ENCODE measurements at places on chromosomes 1 and 21. TPM values are rescaled to one million over a fixed set of nuclear protein-coding genes. Genes with fewer than 3 reads are reported as not detected.

DNA sequence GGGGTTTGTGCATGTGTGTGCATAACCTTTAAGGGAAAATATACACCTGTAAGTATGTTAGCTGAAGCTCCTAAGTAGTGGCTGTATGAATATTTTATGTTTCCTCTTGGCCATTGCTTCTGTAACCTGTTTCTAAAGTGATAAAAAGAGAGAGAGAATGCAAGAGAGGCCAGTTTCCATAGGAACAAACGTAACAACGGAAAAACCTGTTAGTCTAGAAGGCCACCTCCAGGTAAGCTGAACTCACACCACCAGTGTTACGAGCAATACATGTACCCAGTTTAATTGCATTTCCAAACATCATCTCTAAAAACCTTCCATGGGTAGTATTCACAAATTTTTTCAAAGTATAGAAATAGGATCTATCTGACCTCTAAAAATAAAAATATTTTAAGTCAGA, 63.1 kb downstream of the PLPPR4 start:
- DNase-seq, result no peak

- no peak for DNase-seq
Observed at GRCh38 chr1:96632045-96632664, 89.4 kb upstream of the PTBP2 start.

GRCh38 chr1:171251042-171251951, 3.0 kb downstream of the FMO1 start:
- no peak for DNase-seq

DNA sequence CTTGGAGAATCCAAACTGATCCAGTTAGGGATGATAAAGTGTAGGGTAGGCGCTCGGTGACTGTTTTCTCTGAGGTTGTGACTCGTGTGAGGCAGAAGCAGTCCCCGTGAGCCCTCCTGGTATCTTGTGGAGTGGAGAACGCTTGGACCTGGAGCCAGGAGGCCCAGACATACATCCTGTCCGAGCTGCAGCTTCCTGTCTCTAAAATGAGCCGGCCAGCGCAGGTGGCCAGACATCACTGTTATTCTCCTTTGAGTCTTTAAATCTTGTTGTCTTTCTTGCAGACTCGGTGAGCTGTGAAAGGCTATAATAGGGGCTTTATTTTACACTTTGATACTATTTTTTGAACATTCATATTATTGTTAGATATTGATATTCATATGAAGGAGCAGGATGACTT, 12.3 kb downstream of the PCSK9 start:
- no peak for DNase-seq

DNA sequence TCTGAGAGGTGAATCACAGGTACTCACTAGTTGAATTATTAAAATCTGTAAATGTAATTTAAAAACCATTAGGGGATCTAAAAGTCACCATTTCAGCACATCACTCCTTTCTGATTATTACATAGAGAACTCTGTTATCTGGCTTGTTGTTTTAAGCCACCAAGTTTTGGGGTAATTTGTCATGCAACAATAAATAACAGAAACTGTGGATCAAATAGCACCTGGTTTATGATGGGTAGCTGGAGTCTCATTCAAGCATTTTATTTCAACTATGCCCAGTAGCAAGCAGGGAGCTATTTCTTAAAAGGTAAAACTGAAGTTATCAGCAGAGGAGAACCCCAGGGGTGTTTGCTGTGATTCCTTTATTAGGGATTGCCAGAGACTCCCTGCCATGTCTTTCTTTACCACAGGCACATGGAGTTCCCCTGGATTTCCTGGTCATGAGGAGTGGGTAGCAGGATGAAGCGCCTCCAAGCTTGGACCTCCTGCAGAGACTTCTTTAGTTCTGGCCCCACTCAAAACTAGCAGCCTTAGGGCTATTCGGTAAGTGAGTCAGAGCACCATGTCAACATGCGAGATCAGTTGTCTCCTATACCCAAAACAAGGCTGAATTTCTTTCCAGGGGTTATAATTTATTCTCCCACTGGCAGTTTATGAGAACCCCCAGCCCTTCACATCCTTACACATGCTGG, 179.2 kb downstream of the GIPC2 start:
- no peak for DNase-seq

DNA sequence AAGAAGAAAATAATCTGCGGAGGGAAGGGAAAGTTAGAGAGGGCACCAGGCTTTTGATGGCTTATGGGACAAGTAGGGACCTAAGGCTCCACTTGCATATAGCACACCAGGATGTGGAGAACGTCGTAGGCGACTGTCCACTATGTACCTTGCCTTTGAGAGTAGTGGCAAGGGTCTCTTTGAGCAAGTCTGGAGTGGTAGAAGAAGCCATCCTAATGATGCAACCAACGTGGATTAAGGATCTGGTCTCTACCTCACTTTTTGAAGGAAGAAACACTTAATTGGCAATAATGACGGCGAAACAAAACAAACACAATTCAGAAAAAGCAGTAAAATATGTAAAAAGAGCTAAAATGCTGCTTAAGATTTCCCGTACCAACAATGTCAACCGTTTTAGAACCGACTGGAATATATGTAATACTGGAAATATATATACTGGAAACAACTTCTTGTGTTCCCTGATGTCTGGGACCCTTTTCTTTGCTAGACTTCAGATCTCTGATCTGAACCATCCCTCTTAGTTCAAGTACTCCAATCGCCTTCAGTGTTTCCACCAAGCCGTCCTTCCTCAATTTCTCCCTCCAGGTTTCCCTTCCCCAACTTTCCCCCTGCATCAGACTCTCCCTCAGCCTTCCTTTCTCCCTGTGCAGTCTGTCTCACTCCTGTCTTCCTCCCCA, 821 bp upstream of the KHDRBS1 start:
- no peak for DNase-seq

DNA sequence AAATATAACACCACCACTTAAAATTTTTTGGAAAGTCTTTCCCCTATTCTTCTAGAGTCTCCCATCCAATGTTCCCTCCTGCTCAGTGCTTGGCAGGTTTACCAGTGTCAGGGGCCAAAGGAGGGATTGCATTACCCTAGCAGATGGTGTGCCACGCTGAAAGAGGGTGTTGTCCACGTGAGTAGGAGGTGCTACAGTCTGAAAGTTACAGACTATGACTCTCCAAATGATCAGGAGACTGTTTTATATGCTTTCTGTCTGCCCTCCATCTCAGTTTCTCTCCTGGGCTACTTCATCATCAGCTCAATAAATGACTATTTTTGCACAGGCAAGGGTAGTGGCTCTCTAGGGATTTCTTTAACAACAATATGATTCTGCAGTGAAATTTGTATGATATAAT, 31.3 kb upstream of the ANGPTL7 start:
- peak; percentile 88 for DNase-seq

DNA sequence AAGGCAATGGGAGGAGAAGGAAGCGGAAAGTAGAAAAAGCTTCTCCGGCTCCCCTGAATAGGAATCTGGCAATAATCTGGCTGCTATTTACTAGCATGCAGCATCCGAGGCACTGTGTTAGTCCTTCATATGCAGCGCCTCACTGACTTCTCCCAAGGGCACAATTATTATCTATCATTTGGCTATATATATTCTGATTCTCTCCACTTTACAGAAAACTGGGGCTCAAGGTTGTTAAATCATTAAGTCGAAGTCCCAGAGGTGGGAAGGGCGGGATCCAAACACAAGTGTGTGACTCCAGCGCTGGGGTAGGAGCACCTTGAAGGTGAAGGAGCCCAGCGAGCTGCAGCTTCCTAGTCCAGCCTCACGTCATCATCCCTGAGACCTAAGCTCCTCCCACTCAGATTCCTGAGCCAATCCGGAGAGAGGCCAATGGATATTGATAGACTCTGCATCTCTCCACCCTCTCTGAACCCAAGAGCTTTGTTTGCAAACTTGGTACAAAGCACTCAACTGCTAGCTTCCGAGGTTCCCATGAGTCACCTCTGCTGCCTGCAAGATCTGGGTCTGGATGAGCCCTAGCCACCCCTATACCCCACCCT, 16.6 kb upstream of the EYA3 start:
- DNase-seq, result no peak

DNA sequence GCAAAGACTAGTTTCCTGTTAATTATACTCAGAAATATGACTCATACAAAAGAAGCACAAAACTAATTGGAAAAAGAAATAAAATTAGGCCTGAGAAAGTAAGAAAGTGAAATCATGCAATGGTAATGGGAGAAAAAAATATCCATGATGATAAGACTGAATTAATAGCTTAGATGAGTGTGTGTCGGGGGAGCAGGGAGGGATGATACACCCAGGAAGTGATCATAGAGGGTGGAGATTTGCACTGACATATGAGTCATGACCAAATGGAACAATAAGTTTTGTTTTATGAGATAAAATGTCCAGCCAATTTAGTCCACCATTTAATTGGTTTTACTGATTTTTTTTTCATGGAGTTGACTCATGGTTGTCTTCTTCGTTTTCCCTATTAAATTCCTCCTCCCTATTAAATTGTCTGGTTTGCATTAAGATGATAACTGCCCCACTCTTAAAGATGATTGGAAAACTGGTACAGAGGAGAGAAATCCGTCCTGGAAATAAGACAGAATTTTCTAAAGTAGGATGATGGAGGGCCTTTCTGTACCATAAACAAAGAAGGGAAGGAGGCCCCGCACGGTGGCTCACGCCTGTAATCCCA, 111.7 kb upstream of the KCNJ6 start:
- DNase-seq, result no peak

DNA sequence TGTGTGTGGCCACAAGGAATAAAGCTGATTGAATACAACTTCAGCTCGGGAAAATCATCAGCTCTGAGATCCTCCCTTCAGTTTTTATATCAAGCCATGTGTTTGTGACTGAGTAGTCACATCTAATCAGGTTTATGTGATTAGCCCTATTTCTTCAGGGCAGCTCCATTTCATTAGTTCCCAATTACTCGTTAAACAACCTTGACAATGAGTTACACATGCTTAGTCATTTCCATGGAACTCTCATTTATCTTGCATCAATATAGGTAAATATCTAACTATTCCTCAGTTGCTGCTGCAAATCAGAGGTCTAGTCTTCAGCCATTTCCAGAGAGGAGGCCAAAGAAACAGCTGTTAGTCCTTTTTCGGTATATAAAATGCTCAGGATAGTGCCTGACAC, 16.3 kb downstream of the CRB1 start:
- no peak for DNase-seq

CHIA gene
- not detected for total RNA-seq

CCDC185 gene
- not detected for total RNA-seq

Data from gastrocnemius medialis (tissue), 4 donors.